Stimulated activated CD4-positive, alpha-beta T cell treated with anti-CD3 and anti-CD28 coated beads, Interleukin-4, amount 100 ng/mL, for 1 hour (primary cell): ENCODE measurements at places on chromosomes 2 and 18.
A peak's percentile ranks its signal among the peaks of the same experiment; 100 is the strongest.

DNA sequence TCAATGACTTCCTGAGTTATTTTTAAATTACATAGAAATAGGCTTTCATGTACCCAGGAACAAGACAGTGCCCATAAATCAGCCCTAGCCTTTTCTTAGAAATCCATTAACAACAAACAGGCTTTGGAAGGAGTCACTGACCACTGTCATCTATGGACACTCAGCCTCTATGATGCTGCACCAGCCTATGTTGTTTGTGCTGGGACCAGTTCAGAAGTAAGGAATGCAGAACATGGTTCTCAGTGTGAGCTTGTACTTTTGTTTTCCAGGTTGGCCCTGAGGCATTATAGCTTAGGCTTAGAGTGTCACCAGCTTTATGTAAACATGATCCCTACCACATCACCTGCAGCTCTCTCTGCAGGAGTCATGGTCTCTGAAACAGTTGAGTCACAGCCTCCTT is 335.7 kb upstream of the CDH7 start:
- DNase-seq, result no peak

GRCh38 chr2:160477032-160477431 is 16.6 kb downstream of the RBMS1 start:
- no peak for DNase-seq

DNA sequence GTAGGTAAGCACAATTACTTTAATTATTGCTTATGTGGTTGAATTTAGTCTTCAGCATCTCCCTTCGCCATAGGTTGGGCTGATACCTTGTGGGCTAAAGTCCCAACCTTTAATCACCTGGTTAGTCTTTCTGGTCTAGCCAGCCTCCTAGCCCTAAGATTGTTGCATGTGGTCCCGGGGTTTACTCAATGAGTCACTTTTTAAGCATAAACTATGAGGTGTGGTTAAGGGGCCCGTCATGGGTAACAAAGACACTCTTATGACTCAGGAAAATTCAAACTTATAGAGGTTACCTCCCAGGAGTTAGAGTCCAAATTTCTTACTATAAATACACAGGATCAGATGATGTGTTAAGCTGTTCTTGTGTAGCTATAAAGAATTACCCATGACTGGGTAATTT is 841.6 kb downstream of the TRIB2 start:
- no peak for DNase-seq

DNA sequence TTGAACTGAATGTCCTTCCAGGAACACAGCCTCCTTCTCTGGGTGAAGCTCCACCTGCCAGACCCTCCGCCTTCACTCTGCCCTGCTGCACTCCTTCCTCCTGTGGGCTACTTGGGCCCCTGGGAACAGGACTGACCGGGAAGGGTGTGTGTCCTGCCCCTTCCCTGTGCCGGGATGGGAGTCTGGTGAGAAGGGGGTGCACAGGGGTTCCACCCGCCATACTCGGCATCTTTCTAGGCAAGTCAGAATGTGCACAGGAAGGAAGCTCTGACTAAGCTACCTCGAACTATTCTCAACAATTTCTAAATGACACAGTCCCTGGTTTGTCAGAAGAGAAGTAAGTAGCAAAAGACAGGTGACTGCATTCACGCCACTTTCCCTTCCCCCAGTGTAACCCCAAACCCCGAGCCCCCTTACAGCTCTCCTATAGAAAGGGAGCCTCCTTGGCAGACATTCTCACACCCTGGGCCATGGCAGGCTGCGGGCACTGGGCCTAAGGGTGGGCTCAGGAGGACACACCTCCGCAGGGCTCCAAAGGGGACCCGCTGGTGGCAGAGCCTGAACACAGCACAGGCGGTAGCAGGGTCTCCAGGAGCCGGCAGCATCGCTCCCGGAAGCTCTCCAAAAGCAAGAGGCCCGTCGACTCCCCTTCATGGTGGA is 184.1 kb downstream of the HDAC4 start:
- peak; percentile 24 for DNase-seq

GRCh38 chr2:221741496-221742211 is 169.6 kb upstream of the EPHA4 start:
- DNase-seq, result no peak

- no peak for DNase-seq
Observed at GRCh38 chr2:32715391-32715841, 87.6 kb downstream of the TTC27 start.

- DNase-seq, result no peak
Observed at GRCh38 chr2:27705851-27706622, 42.3 kb downstream of the SLC4A1AP start.

DNA sequence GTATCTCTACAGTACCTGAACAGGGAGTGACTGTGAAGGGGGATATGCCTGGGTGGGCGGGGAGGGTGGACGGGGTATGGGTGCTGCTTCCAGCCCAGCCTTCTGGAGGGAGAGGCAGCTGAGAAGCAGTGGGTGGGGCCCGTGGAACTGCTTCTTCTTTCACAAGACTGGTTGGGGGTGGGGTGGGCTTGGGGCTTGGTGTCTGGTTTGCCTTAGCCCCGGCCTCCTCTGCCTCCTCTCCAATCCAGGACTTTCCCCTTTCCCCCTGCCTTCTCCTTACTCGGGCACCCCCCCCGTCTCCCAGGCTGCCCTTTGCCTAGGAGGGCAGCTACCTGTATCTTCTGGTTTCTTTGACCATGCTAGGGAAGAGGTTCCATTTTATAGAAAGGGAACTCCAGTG is 233.4 kb downstream of the DYSF start:
- no peak for DNase-seq
